ENCODE measurements at places on chromosomes 7 and 10. TPM values are rescaled to one million over a fixed set of nuclear protein-coding genes. Genes with fewer than 3 reads are reported as not detected.

DNA sequence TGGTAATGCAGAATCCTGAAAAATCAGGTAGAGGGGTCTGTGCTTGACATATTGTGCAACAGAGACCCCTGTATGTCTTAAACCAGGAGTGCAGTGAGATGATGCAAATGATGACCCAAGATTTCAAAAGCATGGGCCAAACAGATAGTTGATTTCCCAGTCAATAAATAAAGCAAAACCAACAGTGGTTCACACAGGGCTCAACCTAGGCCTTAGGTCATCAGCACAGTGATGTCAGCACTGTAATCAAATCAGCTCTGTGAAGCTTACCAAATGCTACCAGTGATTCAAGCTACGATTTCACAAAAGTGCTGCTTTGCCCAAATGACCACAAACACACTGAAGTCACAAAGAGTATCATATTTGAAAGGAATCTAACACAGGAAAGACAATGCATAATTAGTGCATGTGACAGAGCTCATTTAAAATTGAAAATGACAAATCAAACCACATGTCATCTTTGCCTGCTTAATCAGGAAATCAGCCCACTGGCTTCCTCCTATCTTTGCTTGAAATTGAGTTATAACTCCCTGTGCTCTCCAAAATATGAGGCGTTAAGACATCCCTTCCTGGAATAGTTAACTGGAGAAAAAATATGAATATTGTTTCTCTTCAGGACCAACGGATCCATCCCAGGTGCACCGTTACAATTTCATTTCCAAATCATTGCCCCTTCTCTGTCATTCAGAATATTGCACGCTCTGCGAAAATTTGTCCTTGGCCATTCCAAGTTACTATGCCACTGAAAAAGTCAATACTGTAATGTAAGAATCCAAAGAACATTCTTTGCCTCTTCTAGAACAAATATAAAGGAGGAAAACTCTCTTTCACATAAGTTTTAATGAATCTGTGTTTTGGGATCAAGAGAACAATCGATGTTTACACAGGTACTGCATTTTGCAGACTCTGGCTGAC lies 41.9 kb upstream of the ASL start:
- no peak for DNase-seq

DNA sequence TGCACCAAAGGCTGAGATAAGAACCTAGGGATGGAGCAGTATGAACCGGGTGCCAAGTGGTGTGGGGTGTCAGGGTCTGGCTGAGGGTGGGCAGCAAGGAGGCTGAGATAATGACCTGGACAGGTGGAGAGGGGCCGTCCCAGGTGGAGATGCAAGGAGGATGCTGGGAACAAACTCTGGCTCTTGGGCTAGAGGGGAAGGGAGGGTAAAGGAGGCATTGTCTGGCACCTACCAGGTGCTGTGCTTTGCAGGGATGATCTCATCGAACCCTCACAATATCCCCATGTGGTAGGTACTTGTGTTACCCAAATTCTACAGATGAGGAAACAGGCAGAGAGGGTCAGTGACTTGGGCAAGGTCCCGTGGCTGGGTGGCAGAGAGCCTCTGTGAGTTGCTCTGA lies 19.9 kb upstream of the HOXA13 start:
- no peak for DNase-seq

Gene C10orf67
- total RNA-seq = not detected

GRCh38 chr7:24936121-24936824 lies 43.7 kb downstream of the OSBPL3 start:
- no peak for DNase-seq

Gene BTBD16
- total RNA-seq = not detected

Gene MRPS17
- 3.2 TPM for total RNA-seq

- DNase-seq = no peak
Observed at GRCh38 chr10:125684581-125684980, 1.6 kb upstream of the TEX36 start.

DNA sequence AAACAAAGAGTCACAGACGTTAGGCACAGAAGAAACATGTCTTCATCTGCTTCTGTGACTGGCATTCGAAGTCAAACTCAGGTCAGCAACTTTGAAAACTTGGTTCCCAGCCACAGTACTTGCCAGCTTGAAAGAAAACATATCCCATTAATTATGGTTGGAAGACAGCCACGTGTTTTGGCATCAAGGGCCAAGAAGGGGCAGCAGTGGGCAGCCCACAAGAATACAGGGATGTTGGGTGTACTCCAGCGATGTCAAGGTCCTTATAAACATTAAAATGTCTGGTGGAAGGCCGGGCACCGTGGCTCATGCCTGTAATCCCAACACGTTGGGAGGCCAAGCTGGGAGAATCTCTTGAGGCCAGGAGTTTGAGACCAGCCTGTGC lies 29.5 kb downstream of the JCAD start:
- DNase-seq = no peak

Gene STEAP4
- 24.6 TPM for total RNA-seq

GRCh38 chr10:60827791-60828488 lies 49.7 kb downstream of the CDK1 start:
- no peak for DNase-seq

- no peak for DNase-seq
Observed at GRCh38 chr10:75610183-75610582, 178.8 kb downstream of the LRMDA start.

- DNase-seq = no peak
Observed at GRCh38 chr10:17426263-17426750, 28.1 kb downstream of the ST8SIA6 start.

- DNase-seq = peak; percentile 71
Observed at GRCh38 chr7:99407872-99408378, 472 bp downstream of the PDAP1 start.

- no peak for DNase-seq
Observed at GRCh38 chr7:156621652-156622051, 18.9 kb upstream of the RNF32 start.

Gene FZD8
- total RNA-seq = 8.0 TPM

GRCh38 chr7:142771353-142771723 lies 568 bp downstream of the PRSS2 start:
- DNase-seq = no peak

DNA sequence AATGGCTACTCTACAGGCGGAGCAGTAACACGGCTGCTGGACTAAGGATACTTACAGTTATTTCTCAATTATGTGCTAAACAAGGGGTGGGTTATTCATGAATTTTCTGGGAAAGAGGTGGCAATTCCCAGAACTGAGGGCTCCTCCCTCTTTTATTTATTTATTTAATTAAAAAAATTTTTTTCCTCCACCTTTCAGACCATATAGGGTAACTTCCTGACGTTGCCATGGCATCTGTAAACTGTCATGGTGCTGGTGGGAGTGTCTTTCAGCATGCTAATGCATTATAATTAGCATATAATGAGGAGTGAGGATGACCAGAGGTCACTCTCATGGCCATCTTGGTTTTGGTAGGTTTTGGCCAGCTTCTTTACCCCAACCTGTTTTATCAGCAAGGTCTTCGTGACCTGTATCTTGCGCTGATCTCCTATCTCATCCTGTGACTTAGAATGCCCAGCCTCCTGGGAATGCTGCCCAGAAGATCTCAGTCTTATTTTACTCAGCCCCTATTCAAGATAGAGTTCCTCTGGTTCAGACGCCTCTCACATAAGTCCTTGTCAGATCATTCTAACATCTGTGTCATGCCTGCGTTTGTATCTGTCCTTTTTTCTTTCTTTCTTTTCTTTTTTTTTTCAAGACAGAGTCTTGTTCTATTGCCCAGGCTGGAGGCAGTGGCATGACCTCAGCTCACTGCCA lies 15.9 kb upstream of the STOX1 start:
- DNase-seq = no peak
